ENCODE measurements at places on chromosomes 5 and 9.

GRCh38 chr9:69377981-69378380 is 53.0 kb downstream of the ENTREP1 start:
- DNase-seq: no peak

GRCh38 chr5:171913987-171914273 is 92.5 kb downstream of the FBXW11 start:
- no peak for DNase-seq

DNA sequence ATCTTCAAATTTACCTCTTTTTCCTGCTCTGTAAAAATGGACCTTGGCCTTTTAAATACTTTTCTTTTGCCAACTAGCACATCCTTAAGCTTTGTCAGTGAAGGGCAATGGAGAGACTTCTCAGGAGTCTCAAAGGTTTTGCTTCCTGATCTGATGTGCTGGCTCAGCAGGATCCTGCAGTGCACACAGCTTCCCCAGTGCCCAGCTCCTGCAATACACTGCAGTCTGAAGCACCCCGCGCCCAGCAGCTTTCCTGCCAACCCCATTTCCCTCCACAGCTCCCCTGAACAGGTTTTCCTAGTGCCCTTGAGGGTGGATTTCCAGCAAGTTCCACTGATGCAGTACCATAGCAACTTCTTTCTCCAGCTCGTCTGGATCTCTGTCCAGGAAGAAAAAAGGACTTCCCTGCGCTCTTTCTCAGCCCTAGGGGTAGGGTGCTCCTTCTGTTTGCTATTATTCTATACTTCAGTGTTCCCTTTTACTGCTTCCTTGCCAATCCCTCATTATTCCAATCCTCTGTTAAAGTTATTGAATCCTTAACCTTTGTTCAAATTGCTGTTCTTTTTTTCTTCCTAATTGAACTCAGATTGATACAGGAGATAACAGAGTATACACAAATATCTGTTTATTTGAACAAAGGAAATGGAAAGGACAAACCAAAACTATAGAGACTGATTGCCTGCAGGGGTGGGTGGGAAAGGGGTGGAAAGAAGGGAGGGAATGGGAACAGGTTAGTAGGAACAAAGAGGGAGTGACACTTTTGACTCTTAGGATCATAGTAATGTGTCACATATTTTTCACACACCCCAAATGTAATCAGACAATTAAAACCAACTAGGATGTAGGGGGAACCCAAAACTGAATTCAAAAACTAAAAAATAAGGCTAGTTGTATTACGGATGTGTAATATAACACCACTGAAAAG is 8.5 kb downstream of the SNAPC3 start:
- DNase-seq: no peak

- DNase-seq: no peak
These were observed 2.2 kb downstream of the GRK6 start for GRCh38 chr5:177428574-177429217.

DNA sequence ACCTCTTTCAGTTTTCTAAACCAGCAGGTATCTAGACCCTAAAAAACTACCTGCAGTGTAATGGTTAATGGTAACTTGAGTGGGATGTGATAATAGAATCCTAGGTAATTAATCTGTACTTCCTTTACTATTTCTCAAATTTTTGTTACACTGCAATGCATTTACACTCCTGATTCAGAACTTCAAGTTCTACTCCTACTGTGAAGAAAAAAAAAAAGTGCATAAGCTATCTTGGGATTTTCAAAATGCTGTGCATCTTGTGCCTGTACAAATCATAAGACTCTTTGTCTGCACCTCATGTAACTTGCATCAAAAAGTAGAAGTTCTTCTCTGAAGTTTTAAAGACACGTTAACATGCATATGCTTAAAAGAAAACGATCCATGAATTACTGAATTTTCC is 554.1 kb downstream of the CETN3 start:
- DNase-seq: no peak
